ENCODE measurements at places on chromosomes 5 and 9.

DNA sequence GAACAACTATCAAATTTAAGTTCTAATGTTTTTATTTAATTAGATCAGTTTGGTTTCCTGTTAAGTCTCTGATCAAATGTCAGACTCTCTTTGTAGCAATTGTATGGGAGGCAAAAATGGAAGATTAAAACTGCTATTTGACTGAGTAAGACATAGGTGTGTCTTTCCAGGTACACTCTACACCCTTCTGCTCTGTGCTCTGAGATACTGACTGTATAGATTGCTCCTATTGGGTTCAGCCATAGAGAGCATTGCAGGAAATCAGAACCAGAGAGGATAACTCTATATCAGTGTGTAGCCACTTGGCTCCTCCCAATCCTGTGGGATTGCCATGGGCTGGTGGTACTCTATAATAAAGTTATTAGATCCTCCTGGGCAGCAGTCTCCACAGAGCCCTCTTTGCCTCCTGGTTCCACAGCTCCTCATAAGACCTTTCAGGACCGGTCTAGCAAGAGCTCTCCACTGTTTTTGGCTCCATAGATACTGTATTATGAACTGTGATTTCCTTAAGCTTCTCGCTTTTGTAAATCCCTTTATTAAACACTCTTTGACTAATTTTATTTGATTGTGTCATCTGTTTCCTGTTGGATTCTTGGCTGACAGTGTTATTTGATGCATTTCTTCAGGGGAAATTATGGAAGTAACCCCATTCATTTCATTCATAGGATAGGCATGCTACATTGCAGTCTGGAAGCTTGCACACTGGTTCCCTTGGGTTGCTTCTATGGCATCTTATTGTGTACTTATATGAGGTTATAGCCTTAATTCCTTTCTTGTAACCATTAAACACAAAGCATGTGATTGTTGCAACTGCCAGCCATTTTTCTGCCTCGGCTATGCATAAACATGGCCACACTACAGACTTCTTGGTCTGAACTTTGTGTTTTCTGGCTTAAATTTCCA, 115.6 kb downstream of the VCAN start:
- no peak for DNase-seq

GRCh38 chr9:105830461-105830860, 136.1 kb downstream of the TMEM38B start:
- no peak for DNase-seq

GRCh38 chr5:151383011-151383410, 35.7 kb upstream of the SLC36A2 start:
- DNase-seq = no peak

DNA sequence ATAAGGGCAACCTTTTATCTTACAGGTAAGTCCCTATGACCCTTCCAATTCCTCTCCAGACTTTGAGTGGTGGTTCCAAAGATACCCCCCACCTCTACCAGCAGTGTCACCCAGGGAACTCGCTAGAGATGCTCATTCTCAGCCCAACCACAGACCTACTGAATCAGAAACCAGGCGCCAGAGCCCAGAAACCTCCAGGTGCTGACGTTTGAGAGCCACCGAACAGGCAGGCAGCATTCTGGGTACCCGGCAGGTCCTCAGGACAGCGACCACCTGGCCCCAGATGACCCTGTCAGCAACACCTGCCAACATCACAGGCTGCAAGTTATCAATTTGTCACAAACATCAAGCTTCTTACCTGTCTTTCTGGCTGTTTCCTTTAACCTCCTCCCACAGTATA, 19.5 kb downstream of the RAPGEF1 start:
- no peak for DNase-seq

- DNase-seq = no peak
Measured at GRCh38 chr5:58108511-58108910, 351.4 kb downstream of the PLK2 start.

DNA sequence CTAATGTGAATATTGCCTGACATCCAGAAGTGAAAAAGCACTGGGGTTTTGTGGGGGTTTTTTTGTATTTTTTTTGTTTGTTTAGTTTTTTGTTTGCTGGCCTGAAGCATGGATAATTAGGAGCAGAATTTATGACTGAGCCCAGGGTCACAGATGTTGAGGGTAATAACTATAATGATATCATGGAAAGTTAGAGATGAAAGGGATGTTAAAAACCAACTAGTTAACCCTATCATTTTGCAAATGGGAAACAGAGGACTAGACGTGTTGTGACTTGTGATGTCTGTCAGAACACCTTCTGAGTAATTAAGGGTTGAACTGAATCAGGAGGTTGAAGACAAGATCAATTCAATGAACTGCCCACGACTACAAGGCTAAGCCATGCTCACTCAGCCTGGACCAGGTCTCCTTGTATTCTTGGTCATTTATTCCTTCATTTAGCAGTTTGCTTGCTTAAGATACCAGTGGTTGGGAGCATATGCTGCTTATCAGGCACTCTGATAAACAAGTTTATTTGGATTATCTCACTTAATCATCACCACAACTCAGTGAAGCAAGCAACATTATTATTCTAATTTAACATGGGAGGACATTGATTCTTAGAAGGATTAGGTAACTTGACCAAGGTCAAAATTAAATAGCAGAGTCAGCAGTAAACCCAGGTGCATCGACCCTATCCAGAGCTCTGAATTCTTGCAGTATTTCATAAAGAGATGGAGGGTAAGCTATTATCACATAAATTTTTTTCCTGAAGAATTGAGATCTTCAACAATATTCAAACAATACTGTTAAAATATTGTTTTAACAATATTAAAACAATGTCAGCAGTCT, 75.7 kb upstream of the PIK3R1 start:
- no peak for DNase-seq

DNA sequence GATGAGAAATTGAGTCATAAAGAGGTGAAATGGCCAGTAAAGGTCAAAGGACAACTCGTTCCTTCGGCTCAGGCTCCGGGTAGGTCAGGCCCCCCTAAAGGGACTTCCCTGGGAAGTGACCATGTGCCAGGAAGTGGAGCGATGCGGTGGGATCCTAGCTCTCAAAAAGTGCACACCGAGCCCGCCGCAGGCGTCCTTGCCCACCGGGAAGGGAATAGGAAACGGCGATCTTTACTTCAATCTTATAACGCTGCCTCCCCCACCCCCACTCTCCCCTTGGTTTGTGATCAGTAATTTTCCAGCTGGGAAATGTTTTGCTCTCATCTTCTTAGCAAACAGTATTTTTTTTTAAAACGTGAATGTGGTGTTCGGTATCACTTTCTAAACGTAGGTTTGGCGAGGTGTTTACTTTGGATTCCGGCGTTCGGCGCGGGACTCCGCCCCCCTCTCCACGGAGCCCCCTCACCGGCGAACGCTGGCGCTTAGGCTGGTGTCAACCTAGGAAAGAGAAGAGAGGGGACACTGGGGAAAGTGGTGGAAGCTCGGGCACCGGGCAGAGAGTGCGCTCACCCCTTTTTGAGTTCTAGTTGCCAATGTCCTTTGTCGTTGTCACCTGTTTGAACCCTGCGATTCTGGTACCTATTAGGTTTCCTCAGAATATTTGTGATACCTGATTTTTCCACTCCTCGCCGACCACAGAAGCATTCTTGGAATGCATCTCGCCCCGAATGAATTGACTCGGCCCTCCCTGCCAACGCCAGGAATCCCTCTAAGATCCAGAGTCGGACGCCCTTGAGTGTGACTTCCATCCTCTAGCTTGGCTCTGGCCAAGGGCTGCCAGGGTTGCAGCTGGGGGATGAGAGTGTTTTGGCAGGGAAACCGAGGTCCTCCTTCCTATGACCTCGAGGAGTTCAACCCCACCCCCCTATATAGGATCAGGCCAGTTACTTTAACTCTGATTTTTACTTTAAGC, 1.8 kb upstream of the KLF4 start:
- DNase-seq = no peak

GRCh38 chr5:8399471-8399870, 530.5 kb downstream of the MTRR start:
- no peak for DNase-seq

GRCh38 chr9:110502842-110503241, 76.7 kb downstream of the SVEP1 start:
- no peak for DNase-seq

DNA sequence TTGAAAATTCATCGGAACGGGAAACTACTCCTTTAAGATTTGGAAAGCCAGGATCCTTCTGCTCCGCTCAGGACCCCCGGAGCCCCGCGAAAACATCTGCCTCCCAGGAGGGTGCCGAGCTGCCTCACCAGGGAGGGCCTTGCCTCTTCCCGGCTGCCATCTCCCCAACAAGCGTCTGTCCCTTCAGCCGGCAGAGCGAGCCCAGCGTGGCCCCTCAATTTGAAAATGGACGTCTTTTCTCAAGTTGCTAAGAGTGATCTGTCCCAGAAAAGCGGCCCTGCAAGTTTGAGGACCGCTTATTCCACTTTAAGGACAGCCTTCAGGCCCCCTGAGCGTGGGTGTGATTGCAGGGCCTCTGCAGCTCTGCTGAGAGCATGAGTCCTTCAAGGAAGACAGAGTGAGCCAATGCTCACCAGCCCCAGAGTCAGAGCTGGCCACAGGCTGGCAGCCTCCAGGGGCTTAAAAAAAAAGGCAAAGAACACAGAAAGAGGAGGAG, 101.3 kb downstream of the PHF2 start:
- no peak for DNase-seq

- DNase-seq = no peak
Measured at GRCh38 chr5:37308793-37309192, 59.6 kb upstream of the CPLANE1 start.

DNA sequence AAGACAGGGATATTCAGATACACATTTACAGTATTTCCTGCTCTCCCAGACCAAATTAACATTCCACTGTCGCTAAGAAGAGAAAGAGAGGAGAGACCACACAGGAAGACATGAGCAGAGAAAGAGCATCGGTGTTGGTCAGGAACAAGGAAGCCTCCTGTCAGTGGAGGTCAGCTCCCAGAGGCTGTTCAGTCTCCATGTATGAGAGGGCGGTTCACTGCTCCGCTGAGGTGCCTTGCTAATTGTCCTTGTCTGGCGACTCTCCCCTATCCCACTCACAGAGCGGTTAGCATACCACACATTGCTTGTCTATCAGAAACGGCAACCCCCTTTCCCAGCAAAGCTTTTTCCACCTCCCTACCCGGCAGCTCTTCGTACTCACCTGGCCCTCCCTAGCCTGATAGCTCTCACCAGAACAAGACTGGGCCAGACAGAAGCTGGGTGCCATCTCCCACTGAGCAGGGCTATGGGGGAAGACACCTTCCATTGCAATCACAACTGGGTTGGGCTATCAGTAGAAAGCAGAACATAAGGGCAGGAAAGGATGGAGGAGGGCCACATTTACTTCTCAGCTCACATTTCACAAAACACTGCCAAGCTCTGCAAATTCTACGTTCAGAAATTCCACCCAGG, 58.6 kb upstream of the LMNB1 start:
- no peak for DNase-seq

GRCh38 chr5:61200582-61201155, 38.4 kb upstream of the SMIM15 start:
- DNase-seq = no peak

- DNase-seq = no peak
Measured at GRCh38 chr5:180233729-180234128, 24.7 kb upstream of the RASGEF1C start.

- DNase-seq = no peak
Measured at GRCh38 chr9:31272456-31273295, 1111.8 kb upstream of the ACO1 start.

- no peak for DNase-seq
Measured at GRCh38 chr5:159826351-159827214, 89.7 kb upstream of the ADRA1B start.

DNA sequence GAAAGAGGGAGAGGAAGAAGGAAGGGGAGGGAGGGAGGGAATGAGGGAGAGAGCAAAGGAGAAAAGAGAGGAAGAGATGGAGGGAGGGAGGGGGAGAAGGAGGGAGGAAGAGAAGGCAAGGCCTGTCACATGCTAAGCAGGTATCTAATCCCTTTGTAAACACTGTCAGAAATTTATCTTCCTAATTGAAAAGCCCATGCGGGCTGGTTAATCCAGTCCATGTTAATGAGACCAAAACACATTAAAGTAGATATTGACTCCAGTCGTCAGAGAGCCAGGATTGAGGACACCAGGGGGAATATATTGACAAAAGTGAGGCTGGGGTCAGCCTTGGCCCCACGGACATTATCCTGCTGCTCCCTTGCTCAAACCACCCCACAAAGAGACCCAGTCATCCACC, 37.4 kb upstream of the ALDH1B1 start:
- no peak for DNase-seq

- no peak for DNase-seq
Measured at GRCh38 chr5:101608322-101608721, 687.8 kb downstream of the SLCO4C1 start.

DNA sequence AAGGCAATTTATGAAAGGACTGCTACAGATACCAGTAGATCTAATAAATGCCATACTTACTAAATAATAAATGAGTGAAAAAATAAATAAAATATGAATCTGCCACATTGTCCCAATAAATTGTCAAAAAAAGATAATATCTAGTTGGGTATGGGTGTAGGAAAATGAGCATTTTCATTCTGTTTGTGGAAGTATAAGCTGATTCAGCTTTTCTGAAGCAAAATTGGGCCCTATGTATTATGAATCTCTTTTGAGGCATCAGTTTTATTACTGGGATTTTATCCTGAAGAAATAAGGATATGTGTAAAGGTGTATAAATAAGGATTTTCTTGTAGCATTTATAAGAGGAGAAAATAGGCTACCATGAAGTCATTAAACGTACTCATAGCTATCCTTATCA, 46.1 kb downstream of the CAVIN4 start:
- DNase-seq = no peak

DNA sequence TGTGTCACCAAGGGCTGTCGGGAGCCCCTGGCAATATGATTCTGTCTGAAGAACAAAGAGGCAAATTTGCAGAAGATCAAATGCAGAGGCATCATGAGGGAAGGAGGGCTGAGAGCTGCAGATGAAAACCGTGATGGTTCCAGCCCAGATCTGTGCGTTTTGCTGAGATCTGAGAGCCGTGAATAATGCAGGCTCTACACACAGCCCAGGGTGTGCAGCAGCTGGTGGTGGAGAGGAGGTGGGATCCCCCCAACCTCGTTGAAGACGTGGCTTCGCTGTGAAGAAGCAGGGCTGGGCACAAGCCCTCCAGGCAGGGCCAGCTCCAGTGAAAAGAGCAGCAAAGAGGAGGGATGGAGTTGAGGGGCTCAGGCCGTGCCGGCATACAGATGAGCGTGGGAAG, 75.5 kb downstream of the TSPAN17 start:
- DNase-seq = no peak

DNA sequence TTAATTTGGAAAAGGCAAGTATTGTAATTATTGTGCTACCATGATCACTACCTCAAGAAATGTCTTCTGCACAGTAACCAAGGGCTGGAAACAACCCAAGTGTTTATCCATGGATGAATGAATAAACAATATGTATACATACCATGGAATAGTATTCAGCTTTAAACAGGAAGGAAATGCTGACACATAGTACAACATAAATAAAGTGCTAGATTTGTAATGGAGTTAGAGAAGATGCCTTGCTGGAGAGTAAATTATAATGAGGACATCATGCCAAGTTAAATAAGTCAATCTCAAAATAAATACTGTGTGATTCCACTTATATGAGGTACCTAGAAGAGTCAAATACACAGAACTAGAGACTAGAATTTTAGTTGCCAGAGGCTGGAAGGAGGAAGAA, 160.0 kb downstream of the CCDC192 start:
- DNase-seq = no peak
